ENCODE measurements at places on chromosomes 12 and 14. TPM values are rescaled to one million over a fixed set of nuclear protein-coding genes. Genes with fewer than 3 reads are reported as not detected.

MYH7 gene
- under 0.01 TPM for total RNA-seq

ADCY4 gene
- 8.2 TPM for total RNA-seq

DNAJC22 gene
- 5.1 TPM for total RNA-seq

PTPN21 gene
- total RNA-seq, result 15.4 TPM

EID3 gene
- total RNA-seq, result 22.6 TPM

BCL7A gene
- total RNA-seq, result 10.4 TPM

RPGRIP1 gene
- total RNA-seq, result not detected

DNA sequence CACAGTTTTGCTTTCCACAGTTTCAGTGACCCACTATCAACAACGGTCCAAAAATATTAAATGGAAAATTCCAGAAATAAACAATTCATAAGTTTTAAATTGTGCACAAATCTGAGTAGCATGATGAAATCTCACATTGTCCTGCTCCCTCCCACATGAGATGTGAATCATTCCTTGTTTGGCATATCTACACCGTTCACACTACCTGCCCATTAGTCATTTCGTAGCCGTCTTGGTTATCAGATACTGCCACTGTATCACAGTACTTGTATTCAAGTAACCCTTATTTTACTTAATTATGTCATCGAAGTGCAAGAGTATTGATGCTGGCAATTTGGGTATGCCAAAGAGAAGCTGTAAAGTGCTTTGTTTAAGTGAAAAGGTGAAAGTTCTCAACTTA, 145.3 kb downstream of the SLC5A8 start:
- DNase-seq, result no peak

DNA sequence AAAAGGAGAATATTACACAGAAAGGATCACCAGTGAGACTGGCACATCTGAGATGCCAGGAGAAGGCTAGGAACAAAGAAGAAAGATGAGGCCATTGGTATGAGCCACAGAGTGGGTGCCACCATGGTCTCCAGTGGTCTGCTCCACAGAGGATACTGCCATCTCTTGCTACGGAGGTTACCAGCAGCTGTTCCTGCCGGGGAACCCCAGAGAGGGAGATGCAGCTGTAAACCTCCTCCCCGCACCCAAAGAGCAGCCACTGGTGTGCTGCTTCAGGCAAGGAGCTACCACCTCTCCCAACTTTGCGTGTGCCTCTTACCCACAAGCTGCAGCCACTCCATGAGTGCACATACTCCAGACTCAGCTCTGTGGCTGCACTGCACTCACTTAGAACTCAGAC, 201.5 kb upstream of the RTL1 start:
- no peak for DNase-seq

GRCh38 chr14:95518045-95518751, 1.7 kb upstream of the SYNE3 start:
- no peak for DNase-seq

DNA sequence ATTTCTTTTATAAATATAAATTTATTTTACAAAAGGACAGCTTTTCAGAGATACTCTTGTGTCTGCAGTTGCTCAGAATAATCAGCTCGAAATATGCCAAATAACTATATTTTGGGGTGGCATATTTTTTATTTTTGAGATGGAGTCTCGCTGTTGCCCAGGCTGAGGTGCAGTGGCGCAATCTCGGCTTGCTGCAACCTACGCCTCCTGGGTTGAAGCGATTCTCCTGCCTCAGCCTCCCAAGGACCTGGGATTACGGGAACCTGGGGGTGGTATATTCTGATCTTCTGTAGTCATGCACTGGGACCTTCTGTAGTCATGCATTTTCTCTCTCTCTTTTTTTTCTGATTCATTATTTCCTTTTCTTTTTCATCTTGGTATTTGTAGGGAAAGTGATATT, 135.0 kb upstream of the AMIGO2 start:
- DNase-seq, result no peak

DNA sequence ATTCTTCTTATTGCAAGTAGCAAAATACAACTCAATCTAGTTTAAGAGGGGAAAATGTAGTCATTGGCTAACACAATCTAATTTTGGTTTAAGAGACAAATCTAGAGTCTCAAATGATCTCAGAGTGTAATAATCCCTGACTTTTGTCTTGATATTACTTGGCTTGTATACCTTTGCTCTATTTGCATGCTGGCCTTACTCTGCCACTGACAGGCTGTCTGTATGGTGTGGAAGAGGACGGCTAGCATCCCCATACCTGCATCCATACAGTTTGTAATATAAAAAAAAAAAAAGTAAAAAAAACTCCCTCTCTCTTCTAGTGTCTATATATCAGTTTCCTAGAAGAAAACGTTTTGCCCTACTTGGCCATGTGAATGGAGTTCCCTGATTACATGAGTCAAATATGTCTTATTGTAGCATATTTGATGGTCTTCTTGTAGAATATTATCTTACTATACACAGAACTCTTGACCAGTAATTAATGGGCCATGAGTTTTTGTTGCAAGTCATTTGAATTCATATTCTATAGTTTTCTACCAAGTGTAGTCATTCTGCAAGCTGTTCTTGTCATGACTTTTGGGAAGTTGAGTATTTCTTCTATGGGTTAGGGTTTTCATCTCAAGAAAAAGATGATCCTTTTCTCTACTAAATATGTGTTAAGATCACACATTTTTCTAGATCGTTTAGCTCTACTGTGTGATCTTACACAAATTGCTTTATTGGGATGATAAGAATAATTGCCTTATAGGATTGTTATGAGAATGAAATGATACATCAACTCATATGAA, 8.2 kb downstream of the HIF1A start:
- DNase-seq, result no peak

DNA sequence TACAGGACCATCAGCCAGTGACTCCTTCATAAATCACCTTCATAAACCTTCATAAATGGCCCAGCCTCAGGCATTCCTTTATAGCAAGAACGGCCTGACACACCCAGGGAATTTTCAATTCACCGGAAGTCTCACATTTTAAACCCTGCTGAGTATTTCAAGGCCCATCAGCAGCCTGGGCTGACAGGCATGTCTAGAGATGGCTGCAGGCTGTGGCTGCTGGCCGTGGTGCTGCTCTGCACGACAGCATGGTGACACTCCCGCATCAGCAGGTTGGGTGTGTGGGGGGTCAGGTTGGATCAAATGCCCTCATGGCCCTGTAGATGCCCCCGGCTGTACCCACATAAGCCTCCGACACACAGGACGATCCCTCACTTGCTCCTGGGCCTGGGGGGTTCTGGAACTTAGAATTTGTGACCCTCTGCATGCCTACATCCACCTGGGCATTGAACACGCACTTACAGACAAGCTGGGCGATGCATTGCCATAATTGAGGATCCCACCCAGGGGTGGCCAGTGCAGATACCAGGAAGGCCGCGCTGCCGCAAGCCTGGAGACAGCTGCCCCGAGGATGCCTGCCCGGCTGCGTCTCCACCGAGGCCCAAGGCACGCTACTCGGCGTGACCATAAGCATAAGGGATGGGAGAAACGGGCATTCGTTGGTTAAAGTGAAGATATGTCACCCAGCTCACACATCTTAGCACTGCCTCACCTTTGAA, 124.3 kb downstream of the PIWIL1 start:
- DNase-seq, result no peak

DNA sequence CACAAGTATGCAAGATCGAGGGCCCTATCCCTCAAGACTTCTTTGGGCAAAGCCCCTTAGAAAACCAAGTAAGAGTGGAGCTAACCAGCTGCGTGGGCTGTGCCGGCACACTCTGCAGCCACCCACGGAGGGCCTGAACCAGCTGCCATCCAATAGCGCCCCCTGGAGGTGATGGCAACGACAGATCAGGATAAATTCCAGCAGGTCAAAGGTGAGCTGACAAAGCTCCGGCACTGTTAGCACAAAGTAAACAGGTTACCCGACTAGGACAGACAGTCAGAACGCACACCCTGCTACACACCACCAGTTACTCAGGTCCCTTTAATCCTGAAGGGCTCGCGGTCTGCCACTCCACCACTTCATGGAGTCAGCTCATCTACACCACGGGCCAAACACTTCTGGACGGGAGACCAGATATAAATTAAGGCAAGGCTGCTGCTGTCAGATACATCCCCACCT, 4.9 kb downstream of the ZBTB39 start:
- DNase-seq, result peak; percentile 46

DNA sequence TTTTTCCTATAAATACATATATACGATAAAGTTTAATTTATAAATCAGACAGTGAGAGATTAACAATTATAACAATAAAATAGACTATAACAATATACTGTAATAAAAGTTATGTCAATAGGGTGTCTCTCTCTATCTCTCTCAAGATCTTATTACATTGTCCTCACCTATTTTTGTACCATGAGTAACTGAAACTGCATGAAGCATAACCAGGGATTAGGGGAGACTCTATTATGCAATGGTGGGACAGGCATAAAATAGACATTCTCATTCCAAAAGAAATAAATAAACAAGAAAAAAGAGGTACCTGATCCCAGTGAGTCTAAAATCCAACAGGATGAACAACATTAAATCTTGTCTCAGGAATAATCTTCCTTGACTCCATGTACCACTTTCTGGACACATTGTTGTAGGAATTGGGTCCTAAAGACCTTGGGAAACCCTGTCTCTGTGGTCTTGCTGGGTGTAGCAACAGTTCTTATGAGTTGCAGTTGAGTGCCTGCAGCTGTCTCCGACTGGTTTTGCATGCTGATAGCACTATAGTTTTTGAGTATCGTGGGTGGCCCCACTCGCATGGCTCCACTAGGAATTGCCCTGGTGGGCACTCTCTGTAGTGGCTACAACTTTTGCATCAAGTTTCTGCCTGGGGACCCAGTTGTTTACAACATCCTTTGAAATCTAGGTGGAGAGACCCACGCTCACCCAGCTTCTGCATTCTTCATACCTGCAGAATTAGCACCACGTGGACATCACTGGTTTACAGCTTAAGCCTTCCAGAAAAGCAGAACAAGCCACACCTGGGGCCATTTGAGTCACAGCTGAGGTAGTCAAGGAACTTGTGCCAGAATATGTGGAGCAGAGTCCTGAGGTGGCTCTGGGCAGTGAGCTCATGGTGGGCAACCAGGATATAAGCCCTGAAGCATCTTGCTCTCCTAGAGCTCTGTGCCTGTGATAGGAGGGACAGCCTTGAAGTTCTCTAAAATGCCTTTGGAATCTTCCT, 204.7 kb downstream of the KITLG start:
- no peak for DNase-seq

DNA sequence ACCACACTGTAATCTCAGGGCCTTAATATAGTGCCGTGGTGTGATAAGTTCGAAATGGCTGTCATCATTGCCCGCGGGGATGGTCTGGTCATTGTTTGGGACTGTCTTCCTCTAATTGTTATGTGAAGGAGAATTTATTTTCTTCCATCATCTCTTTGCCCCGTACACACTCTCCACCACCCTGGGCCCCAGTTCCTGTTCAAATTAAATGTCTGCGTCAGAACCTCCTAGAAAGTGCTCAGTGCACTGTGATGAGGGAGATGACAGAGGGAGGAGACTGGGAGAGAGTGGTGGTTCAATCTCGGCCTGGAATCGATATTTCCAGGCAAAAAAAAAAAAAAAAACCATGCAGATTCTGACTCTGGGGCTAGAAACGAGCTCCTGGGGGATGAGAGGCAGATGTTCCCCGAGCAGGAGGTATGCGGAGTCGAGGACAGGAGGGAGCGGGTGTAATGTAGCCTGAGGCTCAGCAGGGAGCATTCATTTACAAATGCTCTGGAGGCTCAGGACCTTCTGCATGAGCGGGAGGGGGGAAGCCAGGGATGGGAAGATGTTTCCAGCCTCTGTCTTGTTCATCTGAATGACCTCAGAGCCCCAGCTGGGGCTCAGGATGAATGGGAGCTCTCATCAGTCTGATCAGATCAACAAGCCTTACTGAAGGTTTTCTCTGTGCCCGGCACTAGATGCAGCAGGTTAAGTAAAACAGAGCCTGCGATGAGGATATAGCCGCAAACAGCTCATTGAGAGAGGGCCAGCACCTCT, 219.5 kb downstream of the TBX5 start:
- no peak for DNase-seq
